ENCODE measurements at places on chromosomes 2 and 18.

DNA sequence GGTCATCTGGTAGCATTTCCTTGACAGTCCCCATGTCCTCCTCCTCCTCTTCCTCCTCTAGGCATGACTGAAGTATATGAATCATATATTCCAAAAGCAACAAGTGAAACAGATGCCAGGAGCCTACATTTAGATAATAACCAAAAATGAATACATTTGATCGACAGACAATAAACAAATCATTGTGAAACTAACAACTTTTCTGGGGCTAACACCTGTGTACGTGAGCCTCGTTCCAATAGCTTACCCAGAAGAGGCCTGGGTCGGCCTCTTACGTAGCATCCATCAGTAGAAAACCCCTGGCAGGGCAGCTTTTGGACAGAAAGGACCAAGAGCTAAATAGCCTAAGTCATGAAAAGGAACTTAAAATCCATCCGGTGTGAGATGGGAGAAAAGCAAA is 15.3 kb upstream of the CREG2 start:
- no peak for DNase-seq

GRCh38 chr2:138030459-138030858 is 66.2 kb downstream of the HNMT start:
- DNase-seq = no peak

GRCh38 chr2:65264821-65265670 is 37.4 kb downstream of the ACTR2 start:
- no peak for DNase-seq

- no peak for DNase-seq
Observed at GRCh38 chr2:64405581-64406406, 48.2 kb upstream of the LGALSL start.

- no peak for DNase-seq
Observed at GRCh38 chr2:198314559-198315153, 510.3 kb downstream of the PLCL1 start.

DNA sequence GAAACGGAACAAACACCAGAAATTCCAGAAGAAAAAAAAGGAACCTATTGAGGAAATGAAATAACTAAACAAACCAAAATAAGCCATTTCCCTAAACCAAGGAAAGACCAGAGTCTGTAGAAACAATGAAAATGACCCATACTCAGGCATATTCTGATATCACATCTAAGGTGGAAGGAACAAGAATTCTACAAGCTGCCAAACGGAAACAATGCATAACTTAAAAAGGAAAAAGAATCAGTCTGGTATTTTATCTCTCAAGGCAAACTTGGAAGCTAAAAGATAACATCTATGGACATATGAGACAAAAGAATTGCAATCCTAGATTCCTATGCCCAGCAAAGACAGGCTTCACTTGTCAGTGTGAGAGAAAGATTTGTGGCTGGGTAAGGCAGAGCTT is 326.2 kb downstream of the PDE11A start:
- DNase-seq = no peak

DNA sequence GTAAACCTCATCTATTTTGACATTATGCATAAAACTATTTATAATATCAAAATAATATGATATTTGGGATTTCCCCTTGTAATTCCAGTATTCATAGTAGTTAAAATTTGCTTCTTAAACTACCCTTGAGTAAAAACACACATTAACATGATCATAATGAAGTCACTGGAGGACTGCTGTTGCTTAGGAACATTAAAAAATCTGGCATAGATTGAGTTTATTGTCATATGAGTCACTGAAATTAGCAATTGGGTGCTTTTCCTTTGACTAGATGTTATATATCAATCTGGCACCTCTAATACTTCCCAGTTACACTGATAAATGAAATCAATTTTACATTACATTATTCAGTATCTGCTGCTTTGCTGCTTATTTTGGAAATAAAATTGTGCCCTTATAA is 57.0 kb upstream of the ZC3H15 start:
- no peak for DNase-seq

- DNase-seq = no peak
Observed at GRCh38 chr2:26900831-26901321, 52.9 kb downstream of the DPYSL5 start.

DNA sequence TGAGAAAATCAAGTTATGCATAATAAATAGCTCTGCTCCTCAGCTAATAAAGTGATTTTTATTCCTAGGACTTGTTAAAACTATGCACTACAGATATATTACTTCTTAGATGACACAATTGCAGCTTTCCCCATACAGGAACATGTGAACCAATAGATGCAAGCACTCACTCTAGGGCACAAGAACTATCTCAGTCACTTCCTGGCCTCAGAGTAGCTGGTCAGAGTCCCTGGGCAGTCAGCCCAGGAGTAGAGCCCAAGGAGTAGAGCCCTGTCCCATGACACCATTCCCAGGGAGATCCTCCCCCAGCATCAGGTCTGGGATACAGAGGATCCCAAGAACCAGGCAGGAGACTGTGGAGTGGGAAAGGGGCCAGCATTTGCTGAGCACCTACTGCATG is 2.7 kb downstream of the TNS1 start:
- DNase-seq = no peak

GRCh38 chr2:169225233-169225750 is 137.0 kb downstream of the LRP2 start:
- no peak for DNase-seq

GRCh38 chr2:12624905-12625598 is 91.7 kb upstream of the TRIB2 start:
- no peak for DNase-seq

DNA sequence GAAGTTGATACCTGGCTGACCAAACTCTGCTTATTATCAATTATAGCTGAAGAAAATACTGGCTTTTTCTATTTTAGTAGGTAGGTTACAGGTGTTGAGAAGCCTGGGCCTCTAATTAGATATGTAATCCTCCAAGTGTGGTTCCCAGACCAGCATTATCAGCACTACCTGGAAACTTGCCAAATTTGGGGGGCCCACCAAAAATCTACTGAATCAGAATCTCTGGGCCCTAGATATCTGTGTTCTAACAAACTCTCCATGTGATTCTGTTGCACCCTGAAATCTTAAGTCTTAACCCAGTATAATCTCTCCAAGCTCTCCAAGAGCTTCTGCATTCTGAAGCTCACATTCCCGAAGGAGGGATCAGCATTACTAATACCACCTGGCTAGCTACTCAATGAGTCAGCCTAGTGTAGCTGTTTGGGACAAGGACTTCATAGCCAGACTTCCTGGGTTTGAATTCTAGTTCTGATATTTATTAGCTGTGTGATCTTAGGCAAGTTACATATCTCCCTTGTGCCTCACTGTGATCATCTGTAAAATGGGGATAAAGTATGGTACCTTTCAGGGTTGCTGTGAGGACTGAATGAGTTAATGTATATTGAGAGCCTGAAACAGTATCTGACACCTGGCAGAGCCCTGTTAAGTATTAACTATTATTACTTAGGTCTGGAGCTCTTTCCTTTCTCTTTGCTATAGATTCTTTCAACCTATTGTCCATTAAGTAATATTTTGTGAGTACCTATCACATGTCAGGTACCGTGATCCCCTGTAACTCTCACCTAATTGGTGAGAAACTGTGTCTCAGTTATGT is 94.1 kb upstream of the CD302 start:
- no peak for DNase-seq

DNA sequence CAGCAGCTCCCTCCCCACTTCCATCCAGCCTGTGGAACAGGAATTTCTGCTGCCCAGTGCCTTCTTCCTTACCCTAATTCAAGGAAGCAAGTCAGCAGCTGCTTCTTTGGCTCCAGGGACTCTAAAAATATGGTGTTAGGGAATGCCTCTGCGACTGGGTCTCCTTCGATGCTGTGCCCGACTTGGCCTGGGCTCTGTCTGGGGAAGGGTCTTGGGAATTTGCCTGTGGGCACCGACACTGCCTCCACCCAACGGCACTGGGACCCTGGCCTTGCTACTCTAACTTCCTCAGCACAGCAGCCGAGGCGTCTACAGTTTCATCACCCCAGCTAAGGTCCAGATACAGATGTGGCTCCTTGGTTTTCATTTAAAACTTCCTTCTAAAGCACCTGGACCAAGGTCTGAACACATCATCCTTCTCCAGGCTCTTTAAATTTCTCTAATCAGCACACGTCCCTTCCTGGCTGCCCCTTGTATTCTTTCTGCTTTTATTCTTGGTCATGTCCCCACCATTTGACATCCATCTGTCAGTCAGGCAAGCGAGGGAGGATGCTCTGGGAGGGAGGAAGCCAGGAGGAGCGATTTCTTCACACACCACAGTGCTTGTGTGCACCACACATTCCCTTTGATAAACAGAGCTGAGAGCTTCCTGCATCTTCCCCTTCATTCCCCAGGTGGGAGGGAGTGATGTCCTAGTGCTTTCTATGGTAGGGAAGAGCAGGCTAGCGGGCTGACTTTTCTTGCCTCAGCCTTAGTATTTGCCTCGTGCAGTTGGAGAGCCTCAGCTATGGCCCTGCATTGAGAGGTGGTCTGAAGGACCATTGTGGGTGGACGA is 6.8 kb downstream of the LBH start:
- DNase-seq = no peak

DNA sequence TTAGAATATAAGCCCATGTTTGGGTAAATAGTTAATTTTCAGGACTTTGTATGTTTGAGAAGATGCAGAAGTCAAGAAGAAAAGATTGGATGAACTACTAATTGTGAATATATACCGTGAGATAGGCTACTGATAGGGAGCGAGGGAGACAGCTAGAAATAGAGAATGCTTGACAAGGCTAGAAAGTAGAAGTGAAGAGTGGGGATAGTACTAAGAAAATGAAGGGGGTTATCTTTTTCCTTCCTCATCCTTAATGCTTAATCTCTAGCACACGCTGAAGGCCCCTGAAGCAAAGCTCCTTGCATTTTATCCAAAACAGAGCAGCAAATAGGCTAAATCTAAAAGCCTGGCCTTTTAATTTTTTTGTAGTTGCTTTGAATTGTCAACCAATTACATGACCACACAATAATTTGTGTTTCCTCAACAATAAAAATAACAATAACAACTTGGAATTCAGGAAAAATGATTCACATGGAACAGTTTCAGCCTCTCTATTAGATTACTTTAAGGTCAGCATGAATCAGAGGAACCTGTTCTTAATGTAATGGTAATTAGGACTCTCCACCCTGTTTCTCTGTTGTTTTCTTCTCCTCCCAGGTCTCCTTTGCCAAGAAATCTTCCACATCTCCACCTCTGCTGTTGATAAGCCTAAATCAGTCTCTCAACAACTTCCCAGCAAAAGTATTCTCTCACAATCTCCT is 1071.3 kb upstream of the ZEB2 start:
- DNase-seq = no peak

DNA sequence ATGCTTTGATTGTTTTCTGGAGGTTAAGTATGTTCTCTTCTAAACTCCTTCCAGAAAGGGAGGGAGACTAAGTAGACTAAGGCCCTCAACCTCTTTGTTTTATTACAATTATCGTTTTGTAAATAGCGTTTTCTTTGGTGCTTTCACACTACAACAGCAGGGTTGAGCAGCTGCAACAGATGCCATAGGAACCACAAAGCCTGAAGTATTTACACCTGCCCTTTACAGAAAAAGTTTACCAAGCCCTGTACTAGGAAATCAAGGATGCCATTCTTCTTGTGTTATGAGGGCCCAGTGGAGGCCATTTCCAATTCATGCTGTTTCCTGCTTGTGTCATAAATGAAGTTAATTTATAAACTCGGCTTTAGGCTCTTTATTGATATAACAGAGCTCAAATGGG is 914.8 kb downstream of the DCDC2C start:
- DNase-seq = no peak

- no peak for DNase-seq
Observed at GRCh38 chr2:226885769-226886435, 50.0 kb downstream of the RHBDD1 start.

DNA sequence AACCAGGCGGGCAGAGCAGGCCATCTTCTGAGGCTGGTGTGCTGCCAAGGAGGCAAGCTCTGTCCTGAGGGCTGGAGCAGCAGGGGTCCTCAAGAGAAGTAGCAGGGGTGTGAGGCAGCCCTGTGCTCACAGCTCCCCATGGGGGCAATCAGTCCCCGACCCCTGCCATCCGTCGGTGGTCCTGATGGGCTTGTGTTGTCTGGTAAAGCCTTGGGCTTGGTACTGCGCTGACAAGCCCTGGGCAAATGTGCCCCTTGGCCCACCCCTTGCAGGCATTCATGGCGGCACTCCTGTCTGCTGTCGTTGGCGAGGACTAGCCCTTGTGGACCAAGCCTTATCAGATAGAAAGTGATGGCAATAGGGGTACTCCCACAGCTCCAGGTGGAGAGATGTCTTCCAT is 22.6 kb upstream of the SCLY start:
- DNase-seq = no peak

- no peak for DNase-seq
Observed at GRCh38 chr2:72779495-72779894, 46.3 kb downstream of the EXOC6B start.

- DNase-seq = no peak
Observed at GRCh38 chr2:221969087-221969829, 329.5 kb downstream of the PAX3 start.

DNA sequence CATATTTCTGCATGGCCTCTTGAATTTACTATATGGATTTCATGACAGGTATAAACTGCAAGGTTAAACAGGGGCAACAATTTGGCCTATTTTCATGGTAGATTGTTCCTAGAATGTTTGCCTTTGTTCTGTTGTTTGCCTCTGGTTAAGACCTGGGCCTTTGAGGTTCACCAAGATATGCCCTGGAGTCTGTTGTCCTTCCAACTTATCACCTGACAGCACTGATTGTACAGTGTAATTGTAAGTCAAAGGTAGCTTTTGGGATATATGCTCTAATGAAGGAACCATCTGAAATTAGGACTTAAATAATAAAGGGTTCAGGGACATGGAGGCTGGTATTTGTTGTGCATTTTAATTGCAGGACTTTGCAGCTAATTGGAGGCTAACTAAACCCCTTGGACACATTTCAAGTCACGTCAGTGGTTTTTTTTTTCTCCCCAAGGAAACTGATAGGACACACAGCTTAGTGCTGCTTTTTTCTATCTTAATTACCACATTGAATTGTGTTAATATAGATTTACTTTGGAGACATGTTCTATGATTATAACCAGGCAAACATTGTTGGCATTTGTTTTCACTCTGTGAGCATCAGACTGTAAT is 771.2 kb upstream of the LINC00305 start:
- no peak for DNase-seq

- DNase-seq = no peak
Observed at GRCh38 chr2:9793156-9793917, 49.9 kb upstream of the TAF1B start.

GRCh38 chr2:109447776-109448175 is 166.0 kb downstream of the SEPTIN10 start:
- no peak for DNase-seq

GRCh38 chr2:121473512-121473911 is 57.2 kb upstream of the RNU4ATAC start:
- DNase-seq = no peak

- no peak for DNase-seq
Observed at GRCh38 chr2:18526429-18526828, 34.0 kb downstream of the RDH14 start.

All from stimulated activated CD4-positive, alpha-beta T cell treated with anti-CD3 and anti-CD28 coated beads, Interleukin-4, amount 100 ng/mL, for 1 hour (primary cell).